ENCODE measurements at places on chromosomes 13 and 19.

GRCh38 chr19:39430675-39431593 lies 4.8 kb downstream of the RPS16 start:
- DNase-seq, result no peak

DNA sequence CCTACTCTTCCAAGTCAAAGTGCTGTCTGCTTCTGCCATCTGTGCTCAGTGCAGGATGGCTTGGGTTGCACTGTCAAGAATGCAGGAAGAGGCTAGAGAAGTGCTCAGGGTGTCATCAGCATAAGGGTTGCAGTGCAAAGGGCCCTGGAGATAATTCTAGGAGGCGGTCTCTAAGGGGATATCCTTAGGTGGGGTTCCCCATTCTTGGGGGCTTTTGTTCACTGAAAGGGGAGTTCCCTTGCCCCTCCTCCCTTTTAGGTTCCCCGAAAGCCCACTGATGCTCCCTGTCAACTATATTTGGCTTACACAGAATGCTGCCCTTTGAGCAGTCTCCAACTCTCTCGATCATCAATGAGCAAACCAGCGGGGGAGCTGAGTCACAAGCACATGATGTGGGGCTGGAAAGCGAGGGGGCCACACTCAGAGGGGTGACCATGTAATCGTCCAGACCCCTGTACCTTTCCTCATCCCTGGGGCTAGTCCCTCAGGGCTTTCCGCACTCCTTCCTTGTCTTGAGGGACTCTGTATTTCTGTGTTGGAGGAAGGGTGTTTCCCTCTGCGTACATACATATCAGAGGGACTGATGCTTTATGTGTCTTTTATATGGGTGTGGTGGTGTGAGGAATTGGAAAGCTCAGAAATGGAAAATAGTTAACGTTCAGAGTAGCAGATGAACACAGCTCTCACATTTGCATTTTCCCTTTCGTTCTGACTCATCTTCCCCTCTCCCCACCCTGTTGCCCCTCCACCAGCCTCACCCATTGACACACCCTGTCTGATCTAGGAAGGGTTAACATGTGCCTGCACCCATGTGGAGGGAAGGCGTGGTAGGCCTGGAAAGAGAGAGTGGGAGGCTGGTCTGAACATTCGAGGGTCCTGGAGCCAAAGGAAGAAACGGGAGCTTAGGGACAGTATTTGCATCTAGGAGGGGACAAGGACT lies 6.7 kb downstream of the ZBTB32 start:
- DNase-seq, result peak; percentile 76

DNA sequence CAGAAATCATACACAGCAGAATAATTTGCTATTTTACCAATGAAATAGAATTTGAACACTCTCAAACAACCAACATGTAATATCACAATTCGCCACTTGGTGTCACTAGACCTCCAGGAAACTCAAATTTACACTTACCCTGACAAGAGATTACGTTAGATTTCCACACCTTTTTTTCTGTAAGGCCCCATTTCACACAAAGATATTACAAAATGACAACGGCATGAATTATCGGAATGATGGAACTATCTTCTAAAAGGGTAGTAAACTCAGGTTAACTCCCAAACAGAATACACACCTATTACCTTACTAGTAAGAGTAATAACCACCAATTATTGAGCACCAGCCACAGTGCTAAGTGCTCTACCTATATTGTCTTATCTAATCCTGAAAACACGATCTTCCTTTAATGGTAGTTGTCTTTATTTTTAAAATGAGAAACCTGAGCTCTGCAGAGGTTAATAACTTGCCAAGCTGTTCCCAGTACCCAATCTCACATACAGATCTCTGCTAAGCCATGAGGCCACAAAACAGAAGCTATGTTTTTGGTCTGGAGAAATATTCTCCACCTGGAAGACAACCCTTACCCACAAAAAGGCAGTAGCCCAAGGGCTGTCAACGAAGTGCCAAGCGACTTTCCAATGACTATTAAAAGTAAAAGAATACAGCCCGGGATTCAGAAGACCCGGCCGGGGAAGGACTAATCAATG lies 152.4 kb downstream of the DCLK1 start:
- DNase-seq, result peak; percentile 2

DNA sequence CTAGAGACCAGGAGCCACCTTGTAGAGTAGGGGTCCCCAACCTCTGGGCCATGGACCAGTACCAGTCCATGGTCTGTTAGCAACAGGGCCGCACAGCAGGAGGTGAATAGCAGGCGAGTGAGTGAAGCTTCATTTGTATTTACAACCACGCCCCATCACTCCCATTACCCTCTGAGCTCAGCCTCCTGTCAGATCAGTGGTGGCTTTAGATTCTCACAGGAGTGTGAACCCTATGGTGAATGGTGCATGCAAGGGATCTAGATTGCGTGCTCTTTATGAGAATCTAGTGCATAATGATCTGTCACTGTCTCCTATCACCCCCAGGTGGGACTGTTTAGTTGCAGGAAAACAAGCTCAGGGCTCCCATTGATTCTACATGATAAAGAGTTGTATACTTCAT lies 303.6 kb downstream of the KCNRG start:
- DNase-seq, result no peak

DNA sequence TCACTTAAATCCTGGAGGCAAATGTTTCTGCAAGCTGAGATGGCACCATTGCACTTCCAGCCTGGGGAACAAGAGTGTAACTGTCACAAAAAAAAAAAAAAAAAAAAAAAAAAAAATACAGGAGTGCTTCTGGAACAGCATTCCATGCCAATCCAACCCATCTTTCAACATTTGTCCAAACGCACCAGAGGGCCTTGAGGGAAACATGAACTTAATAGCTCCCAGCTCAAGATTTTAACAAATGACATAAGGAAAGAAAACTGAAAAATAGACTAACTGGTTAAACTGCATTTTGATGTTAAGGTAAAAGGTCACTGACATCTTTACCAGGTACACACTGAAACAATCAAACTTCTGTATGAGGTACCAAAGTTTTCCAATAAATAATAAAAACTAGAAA lies 47.7 kb upstream of the ZNF83 start:
- DNase-seq, result no peak

GRCh38 chr13:36158611-36159010 lies 27.4 kb upstream of the DCLK1 start:
- no peak for DNase-seq

DNA sequence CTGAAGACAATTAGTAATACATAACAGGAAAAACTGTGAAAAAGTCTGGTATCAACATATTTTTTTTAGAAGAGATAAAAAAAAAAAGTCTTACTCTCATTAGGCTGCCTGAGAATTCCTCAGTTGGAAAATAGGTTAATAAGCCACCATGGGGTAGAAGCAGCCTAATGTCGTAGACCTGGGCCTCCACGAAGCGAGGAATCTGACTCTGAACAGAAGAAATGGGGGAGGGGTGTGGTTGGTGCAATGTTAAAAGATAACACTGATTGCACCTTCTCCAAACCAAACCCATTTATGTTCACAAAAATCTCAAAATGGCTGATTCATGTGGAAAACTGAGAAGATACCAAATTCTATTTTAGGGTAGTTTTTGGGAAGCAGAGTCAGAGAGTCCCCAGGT lies 62.4 kb downstream of the MPHOSPH8 start:
- no peak for DNase-seq

DNA sequence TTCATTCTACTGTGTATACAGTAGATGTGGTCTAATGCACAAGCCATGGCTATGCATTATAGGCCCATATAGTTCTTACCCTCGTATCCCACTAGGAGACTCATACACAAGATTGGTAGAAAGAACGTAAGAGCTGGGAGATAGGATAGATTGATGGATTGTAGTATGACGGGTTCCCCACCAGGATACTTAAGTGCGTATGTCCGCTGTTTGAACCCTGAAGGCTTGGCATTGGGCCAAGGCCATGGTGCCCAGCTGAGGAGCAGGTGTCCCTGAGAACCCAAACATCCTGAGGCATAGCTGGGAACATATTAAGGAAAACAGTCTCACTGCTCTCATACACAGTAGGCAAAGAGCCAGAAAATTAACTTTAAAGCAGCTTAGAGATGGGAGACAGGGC lies 617.5 kb upstream of the KLF12 start:
- DNase-seq, result no peak
